LNCaP clone FGC (cell line): ENCODE measurements at places on chromosomes 7 and 10.
A peak's percentile ranks its signal among the peaks of the same experiment; 100 is the strongest.

DNA sequence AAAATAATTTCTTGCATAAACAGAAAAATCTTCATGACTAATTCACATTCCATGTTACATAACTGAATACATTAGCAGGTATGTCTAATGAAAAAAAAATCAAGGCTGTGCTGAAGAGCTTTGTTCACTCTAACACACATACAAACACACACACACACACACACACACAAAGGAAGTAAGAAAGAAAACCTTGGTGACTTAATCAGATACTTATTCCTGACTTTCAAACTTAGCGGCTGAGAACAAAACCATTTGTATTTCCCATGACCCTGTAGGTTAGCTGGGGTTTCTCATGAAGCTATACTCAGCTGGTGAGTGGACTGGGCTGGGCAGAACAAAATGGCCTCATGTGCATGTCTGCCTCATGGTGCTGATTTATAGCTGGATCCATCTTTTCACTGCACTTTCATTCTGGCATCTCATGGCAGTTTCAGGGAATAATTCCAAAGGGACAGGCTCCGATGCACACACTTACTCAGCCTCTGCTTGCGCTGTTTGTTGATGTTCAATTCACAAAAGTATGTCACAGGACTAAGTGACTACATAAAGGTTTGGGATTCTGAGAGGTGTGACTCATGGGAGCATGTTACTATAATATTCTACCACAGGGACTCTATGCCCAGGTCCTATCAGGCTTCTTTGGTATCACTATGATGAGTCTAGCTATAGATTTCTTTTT lies 161.2 kb downstream of the PCLO start:
- no peak for DNase-seq

DNA sequence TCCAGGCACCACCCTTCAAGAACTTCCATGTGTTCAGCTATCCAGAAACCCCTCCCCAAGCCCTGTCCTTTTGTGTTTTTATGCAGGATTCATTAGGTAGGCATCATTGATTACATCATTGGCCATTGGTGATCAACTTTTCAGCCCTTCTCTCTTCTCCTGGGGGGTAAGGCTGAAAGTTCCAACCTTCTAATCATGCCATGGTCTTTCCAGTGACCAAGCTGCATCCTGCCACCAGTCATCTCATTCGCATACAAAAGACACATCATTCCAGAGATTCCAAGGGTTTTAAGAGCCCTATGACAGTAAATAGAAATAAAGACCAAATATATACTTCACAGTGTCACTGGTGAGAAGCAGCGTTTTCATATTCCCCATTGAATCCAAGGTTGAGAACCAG lies 48.2 kb downstream of the DNAJC12 start:
- no peak for DNase-seq

DNA sequence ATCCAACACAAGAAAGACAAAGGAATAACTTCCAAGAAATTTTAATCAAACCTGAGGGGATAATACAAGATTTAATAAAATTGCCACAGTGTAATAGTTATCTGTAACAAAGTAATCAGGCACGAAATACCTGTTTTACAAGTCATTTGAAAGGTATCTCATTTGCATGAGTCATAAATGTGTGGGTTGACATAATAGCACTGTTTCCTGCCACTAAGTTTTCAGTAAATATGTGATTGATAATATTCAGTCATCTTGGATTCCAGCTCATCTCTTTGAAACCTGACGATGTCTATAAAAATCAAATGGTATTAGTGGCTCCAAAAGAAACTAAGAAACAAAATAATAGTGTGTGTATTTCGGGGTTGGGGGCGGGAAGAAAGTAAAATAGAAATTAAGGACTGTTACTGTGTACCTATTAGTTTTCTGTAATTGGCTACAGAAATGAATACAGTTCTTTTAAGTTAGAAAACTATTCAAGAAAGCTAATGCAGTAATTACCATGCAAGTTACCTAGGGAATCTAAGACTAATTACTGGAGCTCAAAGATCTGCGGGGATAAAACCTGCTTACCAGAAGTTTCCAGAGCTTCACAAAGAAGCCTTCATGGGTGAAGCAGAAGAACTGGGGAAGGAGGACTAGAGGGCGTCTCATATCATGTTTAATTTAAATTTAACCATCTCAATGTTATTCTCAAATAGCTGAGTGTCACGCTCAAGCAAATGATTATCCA lies 100.7 kb downstream of the ST8SIA6 start:
- peak; percentile 35 for DNase-seq

- peak; percentile 59 for DNase-seq
These were observed 29.9 kb upstream of the HNRNPH3 start for GRCh38 chr10:68301790-68302502.

DNA sequence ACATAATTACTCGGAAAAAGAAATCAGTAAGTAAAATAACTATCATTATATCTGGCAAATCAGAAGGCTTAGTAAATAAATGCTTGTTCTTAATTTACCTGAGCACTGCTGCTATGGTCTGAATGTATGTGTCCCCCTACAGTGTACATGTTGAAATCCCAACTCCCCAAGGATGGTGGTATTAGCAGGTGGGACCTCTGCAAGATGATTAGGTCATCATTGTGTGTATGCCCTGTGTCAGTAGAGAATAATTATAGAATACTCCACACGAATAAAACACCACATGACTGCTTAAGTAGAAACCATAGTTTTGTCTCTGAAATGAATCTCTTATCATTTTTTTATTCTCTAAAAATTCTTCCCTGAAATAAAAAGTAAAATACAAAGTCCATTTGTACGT lies 101.6 kb downstream of the RNF133 start:
- no peak for DNase-seq

- DNase-seq = no peak
These were observed 2.5 kb downstream of the VOPP1 start for GRCh38 chr7:55569797-55570196.

GRCh38 chr7:30831936-30832335 lies 60.7 kb downstream of the MINDY4 start:
- no peak for DNase-seq

- no peak for DNase-seq
These were observed 39.9 kb upstream of the RABGEF1 start for GRCh38 chr7:66700633-66701131.

- DNase-seq = no peak
These were observed 214.4 kb downstream of the FAM107B start for GRCh38 chr10:14560274-14560673.

DNA sequence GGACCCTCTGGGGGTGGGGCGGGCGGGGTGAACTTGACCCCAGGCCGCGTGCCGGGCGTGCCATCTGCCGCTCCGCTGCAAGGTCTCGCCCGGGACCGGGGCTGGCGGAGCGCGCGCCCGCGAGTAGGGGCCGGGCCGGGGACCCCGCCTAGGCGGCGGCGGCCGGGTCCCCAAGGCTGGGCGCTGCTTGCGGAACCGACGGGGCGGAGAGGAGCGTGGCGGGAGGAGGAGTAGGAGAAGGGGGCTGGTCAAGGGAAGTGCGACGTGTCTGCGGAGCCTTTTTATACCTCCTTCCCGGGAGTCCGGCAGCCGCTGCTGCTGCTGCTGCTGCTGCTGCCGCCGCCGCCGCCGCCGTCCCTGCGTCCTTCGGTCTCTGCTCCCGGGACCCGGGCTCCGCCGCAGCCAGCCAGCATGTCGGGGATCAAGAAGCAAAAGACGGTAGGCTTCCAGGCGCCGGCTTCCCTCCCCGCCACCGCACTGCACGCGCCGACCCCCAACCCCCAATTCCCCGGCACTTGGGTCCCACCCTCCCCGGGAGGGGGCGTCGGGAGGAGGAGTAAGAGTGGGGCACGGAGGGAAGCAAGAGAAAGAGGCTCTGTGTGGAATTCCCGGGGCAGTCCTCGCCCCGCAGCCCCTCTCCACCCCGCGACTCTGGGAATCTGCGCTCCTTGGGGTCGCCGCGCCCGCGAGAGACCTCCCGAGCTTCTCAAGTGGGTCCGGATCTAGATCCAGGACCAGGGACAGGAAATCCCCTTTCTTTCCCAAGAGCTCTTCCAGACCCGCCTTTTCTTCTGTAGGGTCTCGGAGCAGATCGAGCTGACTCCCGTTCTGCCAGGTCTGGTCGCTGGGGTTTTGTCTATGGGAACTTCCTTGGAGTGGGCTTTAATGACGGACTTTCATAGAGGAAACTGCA lies at the start of gene PAPSS2:
PAPSS2 (plus strand) TSS at position 308 of the 913 bp plus-strand sequence; CDS start at position 412, 104 bp downstream.
- no peak for DNase-seq

DNA sequence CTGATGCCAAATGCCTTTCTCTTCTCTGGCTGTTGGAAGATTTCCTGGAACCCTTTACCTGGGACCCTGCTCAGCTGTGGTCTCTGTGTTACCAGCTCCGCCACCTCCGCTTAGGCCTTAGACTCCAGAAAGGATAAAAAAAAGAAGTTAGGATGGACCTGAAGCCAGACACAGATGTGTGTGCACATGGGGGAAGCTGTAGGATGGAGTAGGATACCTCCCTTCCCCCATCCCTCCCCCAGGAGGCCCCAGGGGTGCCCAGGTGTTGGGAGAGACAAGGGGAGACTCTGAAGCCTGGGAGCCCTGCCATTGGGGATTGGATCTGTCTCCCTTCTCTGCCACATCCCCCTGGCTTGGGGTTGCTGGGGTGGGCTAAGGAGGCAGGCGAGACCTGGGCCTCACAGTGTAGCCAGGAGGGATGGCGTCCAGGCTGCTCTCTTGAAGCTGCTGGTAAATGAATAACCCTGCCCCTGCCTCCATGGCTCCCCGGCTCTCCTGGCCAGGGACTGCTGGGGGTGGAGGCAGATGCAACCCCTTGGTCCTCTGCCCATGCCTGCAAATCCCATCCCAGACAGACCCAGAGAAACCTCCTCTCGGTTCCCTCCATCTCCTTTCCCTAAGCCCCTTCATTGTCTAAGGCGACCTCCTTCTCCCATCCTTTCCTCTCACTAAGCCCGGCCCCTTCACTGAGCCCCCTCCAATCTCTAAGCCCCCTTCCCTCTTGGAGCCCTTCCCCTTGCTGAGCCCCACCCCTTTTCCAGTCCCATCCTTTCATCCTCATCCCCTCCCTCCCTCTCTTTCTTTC lies 8.0 kb downstream of the CLDN3 start:
- DNase-seq = no peak

DNA sequence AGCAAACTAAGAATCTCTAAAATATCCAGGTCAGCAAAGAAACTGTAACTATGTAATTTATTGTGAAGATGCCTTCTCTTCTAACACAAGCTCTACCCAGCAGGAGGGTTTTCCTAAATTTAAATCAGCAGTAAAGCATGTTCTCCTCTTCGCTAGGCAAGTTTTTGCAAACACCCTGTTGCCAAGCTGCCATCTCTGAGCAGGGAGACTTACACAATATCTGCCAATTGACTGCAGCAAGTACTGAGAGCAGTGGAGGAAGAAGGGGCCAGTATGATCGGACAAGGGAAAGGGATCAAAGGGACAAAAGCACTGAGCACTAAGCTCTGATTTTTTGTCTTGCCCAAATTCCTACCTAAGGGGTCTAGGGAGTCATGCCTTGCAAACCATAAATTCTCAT lies 16.0 kb upstream of the LANCL2 start:
- no peak for DNase-seq
